ENCODE measurements at places on chromosomes 12 and 14.

DNA sequence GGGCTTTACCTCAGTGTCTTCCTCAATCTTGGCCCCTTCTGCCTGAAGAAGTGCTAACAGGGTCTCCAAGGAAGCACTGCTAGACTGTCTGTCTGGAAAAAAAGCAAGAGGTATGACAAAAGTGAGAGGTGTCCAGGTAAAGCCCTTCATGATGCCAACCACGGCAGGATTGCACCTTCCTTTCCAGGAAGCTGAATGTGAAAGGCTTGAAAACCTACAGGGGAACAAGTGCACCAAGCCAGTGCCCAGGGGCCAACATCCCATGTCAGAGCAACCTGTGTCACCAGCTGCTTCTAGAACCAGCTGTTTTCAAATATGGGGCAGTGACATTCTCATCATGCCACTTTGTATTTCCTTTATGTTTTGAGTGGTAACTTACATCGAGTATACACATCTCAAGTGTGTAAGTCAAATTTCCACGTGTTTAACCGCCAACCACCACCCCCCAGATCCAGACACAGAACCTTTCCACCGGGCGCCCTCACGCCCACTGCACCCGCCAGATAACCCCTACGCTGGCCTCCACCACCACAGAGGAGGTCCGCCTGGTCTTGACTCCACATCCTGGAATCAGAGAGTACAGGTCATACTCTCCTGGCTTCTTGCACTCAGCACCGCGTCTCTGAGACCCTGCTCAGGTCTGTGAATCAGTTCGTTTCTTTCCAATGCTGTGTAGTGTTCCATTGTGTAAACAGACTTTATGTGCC, 27.3 kb downstream of the VPS37B start:
- DNase-seq = no peak

GRCh38 chr12:9674226-9674590, 4.7 kb downstream of the CLEC2D start:
- no peak for DNase-seq

DNA sequence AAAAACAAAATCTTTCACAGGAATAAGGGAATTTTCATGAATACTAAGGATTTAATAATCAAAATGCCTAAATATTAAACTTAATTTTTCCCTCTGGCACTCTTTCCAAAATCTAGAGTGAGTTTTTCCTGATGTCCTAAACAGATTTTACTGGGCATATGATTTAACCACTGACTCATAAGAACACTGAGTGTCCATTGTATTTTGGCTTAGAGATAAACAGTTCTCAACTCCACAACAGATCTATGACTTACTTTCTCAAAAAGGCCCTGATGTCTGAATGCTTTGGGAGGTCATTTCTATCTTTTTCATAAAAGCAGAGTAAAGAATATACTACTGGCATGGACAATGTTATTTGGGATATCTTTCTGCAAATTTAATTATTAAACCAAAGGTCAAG, 15.0 kb downstream of the TMBIM4 start:
- DNase-seq = no peak

DNA sequence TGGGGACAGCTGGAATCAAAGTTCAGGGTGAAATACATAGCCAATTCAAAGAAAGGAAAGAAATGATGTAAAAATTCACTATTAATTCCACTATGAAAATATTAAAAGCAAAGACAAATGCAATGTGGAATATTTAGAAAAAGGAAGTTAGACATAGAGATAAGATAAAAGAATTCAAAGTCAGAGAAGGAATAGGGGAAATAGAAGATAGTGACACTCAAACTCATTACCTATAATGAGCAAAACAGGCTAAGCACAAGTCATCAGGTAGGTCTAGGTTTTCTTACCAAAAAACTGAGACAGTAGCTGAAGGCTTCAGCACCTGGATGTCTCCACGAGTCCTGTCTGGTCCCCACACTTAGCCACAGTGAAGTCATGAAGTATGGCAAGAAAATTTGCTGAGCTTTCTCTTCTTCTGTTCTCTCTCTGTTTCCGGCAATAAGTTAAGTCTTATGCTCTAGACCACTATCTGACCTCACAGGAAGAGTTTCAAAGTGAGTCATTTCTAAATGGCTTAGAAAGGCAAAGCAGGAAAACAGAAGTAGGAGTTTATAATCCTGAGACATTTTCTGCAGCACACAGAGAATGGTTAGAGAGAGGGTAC, at the start of gene C3AR1:
Gene C3AR1 (minus strand): TSS at position 369 of the 604 bp plus-strand sequence. CDS start 6,174 bp downstream, outside the sequence.
- peak; percentile 72 for DNase-seq

DNA sequence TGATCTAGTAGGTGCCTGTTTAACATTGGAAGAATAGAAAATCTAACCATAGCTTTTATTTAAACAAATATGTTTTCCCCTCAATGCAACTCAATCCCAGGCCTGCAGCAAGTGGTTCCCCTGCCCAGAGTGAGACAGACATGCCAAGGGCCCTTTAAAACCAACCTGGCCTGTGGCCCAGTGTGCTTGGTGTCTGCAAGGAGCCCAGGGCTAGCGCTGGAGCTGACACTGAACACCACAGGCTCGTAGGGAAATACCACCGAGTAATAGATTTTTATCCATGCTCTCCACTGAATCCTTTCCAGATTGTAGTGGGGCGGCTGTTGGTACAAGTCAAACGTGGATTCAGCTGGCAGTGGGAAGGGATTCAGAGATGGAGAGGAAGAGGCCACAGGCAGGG, 95.6 kb upstream of the NRXN3 start:
- no peak for DNase-seq

DNA sequence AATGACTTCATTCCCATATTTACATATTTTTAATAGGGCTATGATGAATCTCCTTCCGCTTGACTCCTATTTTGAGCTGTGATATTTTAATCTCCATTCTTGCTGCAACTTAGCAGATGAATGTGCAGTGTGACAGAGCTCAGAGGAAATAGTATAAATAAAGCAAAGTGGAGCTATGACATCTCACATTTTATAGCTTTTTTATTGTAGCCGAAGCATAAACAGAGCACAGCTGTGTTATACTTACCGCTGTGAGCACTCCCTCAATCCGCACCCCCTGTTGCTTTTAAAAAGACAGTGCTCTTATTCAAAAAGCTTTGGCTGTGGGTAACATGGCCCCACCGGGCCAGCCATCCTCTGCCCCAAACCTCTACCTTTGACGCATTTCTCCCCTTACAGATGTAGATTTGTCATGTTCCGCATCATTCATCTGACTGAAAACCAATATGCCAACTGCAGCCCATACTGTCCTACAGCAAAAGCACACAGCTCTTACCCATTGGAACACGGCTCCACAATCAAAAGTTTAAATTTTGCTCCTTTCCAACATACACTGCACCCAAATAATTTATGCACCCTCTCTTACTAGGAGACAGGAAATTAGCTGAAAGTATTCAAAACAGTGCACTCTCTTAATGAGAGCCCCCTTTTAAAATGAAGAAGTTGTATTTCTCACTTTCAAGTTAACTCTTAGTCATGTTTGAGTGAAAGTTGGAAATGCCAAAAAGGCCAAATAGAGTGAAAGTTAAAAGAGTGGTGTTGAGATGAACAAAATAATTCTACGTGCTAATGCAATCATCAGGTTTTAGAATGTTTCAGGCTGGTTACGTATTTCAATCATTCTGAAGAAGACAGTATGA, 429.3 kb upstream of the SOX5 start:
- peak; percentile 16 for DNase-seq

GRCh38 chr12:42299392-42300308, 26.2 kb downstream of the ZCRB1 start:
- DNase-seq = peak; percentile 59

DNA sequence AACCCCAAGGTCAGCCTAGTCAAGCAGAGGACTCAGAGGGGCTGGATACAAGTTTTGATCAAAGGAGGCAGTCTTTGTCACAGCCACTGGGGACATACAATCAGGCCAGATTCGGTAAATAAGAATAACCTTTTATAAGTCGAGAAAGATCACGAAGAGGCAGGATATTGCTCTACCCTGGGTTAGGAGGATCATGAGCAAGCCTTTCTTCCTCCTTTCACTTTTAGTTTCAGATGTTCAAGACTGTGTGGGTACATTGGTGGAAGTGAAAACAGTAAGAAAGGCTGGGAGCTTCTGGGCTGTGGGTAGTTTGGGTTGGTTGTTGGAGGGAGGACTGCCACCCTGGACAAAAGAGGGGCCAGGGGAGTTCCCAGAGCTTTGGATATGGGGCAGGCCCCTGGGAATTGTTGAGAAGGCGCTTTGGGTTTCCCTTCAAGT, 127.7 kb downstream of the SNAPC1 start:
- DNase-seq = no peak

- peak; percentile 65 for DNase-seq
Observed at GRCh38 chr14:42541535-42542001, 934.9 kb downstream of the LRFN5 start.

GRCh38 chr14:64779472-64779871, 75.2 kb downstream of the PLEKHG3 start:
- no peak for DNase-seq

DNA sequence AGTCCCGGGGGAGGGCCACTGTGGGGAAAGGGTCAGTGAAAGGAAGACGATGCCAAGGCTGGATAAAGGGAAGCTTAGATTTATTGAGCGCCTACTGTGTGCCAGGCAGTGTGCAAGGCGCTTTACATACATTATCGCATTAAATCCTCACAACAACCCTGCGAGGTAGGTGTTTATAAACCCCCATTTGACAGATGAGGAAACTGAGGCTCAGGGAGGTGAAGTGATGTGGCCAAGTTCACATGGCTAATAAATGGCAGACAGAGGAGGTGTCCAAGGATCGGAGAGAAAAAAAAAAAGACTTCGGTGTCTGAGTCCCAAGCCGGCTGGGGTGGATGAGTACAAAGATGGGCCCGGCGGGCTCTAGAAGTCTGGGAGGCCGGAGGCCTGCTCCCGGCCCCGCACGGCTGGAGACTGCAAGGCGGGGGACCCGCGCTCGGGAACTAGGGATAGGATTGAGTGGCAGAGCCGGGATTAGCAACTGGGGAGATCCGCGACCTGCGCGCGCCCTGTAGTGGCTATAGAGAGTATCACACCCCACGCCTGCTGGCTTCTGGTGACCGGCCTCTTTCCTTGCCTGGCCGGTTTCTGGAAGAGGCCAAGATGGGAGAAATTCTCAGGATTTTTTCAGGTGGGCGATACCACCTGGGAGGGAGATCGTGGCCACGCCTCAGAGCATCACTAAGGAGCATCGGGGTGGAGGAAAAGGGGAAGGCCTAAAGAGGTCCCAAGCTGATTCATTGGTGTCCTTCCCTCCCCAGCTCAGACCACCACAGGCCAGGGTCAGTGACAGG, 3.9 kb downstream of the DDN start:
- DNase-seq = peak; percentile 79

Measured in fibroblast of skin of back (primary cell).